RWPE2 (cell line): ENCODE measurements at places on chromosomes 1 and 21.

- DNase-seq: peak; percentile 98
These were observed 47.6 kb downstream of the ARHGEF16 start for GRCh38 chr1:3501856-3502640.

- no peak for DNase-seq
These were observed 69.1 kb downstream of the DYRK1A start for GRCh38 chr21:37435711-37436110.

DNA sequence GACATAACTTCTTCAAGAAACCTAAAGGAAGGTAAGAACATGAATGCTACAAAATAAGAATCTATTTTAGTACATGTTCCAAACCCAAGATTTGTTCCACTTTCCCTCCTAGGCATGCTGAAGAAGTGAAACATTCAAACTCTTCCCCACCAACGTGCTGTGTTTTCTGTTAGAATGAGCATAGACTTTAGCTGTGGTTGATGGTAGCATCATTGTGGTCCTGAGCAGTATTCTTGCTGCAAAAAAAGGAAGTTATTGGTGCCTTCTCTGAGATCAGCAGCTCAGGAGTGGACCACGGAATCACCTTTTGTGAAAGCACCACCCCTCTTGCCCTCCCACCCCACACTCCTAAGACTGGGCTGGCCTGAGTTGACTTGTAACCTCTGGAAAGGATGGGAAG, 100.4 kb upstream of the POGK start:
- no peak for DNase-seq

DNA sequence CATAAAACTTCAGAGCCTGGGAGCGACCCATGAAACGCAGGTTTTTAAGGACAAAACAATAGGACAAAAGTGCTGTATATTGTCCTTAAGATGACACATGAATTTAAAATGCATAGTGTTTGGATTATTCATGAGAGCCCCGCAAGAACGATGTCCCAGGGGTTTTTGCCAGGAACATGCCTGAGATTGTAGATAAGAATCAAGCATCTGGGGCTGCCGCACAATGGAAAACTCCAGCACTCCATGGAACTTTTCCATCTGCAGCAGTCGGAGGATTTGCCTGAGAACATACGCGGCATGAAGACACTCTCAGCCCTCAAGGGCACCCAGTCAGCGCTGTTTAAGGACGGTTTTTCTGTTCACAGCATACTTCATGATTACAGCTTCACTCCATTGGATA, 5.3 kb upstream of the ERG start:
- DNase-seq: no peak
